ENCODE measurements at places on chromosomes 6 and 20.

GRCh38 chr6:110232450-110232849, 52.2 kb downstream of the CDC40 start:
- DNase-seq, result no peak

- DNase-seq, result no peak
These were observed 51.0 kb upstream of the SLC32A1 start for GRCh38 chr20:38673261-38673660.

GRCh38 chr6:92086750-92087149, 1332.6 kb downstream of the EPHA7 start:
- DNase-seq, result no peak

- no peak for DNase-seq
These were observed 24.5 kb downstream of the ILRUN start for GRCh38 chr6:34671801-34672656.

- no peak for DNase-seq
These were observed 46.9 kb upstream of the LOC128125822 start for GRCh38 chr6:63525186-63525878.

DNA sequence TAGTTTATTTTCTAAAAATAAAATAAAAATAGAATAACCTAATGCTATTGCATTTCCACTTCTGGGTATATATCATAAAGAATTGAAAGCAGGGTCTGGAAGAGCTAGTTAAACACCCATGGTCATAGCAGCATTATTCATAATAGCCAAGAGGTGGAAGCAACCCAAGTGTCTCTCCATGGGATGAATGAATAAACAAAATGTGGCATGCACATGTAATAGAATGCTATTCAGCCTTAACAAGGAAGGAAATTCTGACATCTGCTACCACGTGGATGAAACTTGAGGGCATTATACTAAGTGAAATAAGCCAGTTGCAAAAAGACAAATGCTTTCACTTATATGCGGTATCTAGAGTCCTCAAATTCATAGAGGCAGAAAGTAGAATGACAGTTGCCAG, 130.8 kb downstream of the TIAM2 start:
- DNase-seq, result no peak

DNA sequence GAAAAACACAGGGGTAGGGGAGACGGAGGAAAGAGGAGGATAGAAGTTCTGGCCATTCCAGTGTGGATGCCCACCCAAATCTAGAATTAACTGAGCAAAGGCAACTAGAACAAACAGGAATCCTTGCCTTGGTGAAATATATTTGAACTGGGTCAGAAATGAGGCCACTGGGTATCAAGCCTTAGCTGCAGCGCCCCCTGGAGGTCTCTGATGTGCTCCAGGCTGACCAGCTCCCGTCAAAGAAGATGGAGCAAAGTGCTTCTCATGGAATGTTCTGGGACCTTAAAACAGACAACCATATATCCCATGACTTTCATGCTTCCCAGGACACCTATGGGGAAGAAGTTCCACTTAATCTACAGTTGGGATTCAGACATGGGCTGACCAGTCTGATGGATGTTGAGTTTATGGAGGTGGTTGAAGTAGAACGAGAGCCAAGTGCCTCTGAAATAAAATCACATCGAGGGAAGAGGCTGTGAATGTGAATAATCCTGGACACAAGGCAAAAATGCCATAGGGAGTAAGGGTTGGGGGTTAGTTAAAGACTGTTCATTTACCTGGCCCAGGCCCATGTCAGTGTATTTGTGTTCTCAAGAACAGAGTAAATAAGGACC, 50.4 kb downstream of the HLA-DPB1 start:
- DNase-seq, result peak; percentile 41

DNA sequence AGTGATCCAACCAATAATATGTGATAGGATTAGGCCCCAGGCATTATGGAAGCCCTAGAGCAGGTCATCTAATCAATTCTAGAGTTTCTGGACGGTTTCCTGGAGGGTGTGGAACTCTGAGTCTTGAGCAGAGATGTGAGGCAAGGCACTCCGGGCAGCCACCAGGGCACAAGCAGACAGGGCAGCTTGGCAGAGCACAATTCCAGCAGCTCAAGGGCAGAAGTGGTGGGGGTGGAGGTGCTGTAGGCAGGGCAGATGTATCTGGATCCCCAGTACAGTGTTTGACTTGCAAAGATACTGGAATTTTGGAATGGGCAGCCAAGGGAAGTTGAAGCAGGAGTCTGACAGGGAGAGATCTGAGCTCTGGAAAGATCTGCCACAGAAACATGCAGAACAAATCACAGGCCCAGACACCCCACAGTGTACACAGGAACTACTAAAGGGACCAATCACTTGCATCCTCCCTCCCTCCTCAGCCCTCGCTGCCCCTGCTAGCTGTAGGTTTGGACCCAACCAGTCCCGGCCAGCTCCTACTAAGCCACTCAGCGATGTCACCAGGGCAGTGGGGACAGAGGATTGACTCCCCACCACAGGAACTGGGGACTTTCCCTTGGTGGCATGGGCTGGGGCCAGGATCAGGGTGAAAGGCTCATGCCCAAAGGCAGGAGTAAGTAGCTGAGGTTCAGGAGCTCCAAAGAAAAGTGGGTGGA, 47.0 kb downstream of the TFEB start:
- no peak for DNase-seq

- peak; percentile 28 for DNase-seq
These were observed 191.9 kb upstream of the SLC35B3 start for GRCh38 chr6:8627085-8627861.

- peak; percentile 33 for DNase-seq
These were observed 149.7 kb downstream of the KIF16B start for GRCh38 chr20:16423311-16424212.

GRCh38 chr6:123802697-123803503, 765 bp upstream of the NKAIN2 start:
- peak; percentile 78 for DNase-seq

DNA sequence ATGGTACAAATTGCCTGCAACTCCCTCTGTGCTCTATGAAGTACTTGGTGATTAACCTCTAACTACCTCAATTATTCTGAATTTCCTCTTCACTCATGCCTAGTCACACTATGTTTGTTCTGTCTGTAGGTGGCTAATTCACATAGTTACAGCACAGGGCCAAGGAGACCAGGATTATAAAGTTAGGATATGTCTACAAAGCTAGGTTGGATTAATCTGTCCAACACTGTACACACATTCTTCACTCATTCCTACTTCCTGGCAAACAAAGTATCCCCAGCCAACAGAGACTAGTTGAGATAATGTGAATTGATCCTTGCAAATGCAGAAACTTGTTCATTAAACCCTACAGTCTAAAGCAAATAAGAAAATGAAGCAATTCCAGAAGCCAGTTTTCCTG, 269.8 kb downstream of the HACE1 start:
- no peak for DNase-seq

DNA sequence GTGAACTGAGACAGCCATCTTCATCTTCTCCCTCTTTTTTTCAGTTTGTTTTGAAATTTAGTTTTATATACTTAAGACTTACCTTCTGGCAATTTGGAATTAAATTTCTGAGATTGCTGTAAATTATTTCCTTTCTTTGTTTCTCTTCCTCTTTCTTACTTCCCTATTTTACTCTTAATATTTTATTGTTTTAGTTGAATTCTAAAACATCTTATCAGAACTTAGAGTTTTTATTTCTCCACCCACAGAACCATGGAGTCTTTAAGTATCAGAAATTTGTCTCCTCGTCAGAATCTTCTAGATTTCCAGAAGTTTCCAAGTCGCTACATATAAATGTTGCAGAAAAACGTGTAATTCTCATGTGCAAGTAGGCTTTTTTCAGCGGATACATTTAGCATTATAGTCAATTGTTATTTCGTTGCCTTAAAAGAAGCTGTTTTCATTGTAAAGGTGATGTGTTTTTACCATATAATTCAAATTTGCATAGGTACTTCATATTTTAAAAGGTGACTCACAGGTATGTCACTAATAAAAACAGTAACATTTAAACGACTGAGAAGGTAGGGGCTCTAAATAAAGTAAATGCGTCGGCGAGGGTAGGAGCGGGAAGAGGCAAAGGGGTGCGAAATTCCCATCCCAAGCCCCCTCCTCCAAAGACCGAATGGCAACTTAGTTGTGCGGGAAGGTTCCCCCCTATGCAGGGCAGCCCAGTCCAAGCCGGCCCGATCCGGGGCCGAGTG, 866 bp upstream of the MYO6 start:
- no peak for DNase-seq

GRCh38 chr6:35048631-35049083, 92.5 kb downstream of the TCP11 start:
- no peak for DNase-seq

DNA sequence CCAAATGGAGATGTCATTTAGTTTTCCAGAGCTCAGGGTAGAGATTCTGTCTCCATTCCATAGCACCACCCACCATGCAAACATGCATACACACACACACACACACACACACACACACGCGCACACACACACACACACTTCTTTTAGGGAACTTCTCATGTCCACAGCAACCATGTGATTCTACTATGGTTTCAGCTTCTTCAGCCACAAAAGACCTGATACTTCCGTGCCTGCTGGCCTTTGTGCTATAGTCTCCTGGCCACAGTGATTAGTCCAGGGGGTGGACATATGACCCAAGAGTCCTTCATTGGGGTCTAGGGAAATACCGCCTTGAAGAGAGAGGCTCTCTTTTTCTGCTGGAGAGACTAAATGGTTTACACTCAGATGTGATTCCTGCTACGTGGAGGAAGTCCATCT, 53.5 kb downstream of the CARMIL1 start:
- no peak for DNase-seq

- DNase-seq, result peak; percentile 8
These were observed 69.4 kb upstream of the KCNG1 start for GRCh38 chr20:51092338-51092737.

- DNase-seq, result no peak
These were observed 60.6 kb downstream of the TXLNB start for GRCh38 chr6:139231206-139231605.

DNA sequence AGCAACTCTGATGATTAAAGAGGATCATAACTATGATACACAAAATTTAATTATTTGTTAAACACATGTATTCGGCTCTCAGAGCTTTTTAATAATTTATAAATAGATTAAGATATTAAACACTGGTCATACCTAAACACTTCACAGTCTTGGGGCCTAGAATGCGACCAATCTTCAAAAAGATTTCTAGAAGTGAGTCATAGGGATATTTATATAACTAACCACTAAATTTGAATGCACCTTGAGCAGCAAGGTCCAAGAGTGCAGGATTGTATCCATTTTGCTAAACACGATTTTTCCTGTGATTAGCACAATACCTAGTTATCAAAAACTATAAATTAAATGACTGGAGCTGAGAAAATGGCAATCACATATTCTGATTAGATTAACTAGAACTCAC, 709.3 kb downstream of the EPHA7 start:
- no peak for DNase-seq

- DNase-seq, result no peak
These were observed 267.7 kb downstream of the TAF4 start for GRCh38 chr20:61797971-61798411.

DNA sequence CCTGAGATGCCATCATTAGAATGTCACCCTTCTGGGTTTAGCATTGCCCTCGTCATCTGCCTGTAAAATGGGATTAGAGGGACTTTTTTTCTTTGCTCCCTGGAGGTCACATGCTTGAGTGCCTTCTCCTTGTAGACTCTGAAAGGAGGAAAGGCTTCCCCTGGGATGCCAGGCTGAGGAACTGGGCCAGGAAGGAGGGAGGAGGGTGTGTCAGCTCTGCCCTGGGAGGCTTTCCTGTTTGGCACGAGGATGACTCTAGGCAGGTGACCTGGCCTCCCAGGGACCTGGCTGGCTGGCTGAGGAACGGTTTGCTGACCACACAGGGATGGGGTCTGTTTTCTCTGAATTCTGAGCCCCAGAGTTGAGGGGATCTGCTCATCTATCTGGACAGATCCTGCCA, 137.9 kb upstream of the RNF24 start:
- no peak for DNase-seq

- no peak for DNase-seq
These were observed 279.8 kb downstream of the HTR1B start for GRCh38 chr6:77183447-77183846.

GRCh38 chr6:84524636-84525035, 239.8 kb downstream of the TBX18 start:
- DNase-seq, result no peak

GRCh38 chr6:150456902-150457643, 88.3 kb downstream of the IYD start:
- DNase-seq, result no peak

DNA sequence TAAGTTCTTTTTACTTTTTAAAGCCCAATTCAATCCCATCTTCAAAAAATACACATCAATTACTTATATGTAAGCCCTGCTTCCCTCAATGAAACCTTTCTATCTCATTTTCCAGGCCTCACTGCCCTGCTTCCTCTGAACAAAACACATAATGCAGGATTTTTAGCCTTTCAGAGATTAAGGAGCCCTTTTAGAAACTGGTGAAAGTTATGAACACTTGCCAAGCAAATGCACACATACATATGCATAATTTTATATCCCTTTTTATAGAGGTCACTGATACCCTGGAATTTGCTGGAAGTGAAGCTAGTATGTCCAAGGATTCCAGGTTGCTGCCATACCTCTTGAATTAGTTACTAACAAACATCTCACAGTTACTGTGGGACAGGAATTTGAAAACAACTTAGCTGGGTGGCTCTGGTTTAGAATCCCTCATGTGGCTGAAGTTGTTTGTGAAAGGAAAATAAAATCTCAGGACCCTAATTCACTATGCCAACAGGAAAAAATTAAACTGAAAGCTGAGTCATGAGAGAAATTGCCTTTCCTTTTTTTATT, 75.8 kb downstream of the UBE3D start:
- no peak for DNase-seq

DNA sequence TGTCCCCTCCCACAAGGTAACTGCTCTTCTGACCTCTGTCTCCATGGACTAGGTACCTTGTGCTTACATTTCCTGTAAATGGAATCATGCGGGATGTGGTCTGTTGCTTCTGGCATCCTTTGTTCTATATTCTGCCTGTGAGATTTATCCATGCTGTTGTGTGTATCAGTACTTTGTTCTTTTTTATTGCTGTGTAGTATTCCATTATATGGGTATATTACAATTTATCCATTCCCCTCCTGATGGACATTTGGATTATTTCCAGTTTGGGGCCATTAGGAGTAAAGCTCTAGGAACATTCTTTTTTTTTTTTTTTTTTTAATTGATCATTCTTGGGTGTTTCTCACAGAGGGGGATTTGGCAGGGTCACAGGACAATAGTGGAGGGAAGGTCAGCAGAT, 3.4 kb downstream of the C2 start:
- DNase-seq, result no peak

- DNase-seq, result peak; percentile 31
These were observed 290.2 kb downstream of the BTBD3 start for GRCh38 chr20:12207875-12208274.

- no peak for DNase-seq
These were observed 112.3 kb upstream of the RPS6KA2 start for GRCh38 chr6:166739117-166739975.

DNA sequence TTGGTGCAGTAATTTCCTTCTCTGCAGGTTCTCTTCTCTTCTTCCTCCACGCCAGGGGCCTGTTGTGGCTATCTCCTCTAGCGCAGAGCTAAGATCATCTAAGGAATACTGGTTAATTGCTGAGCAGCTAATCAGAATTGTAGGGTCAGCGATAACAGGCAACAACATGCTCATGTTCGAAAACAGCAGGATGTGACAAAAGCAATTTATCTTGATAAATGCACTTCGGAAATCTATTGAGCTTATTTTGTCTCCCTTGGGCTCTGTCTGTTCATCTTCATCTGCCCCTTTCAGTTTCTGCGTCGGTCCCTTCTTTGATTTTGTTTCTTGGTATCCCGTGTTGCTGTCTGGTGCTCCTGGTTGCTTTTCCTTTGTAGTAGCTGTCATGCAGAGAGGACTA, 67.3 kb upstream of the MAP3K7 start:
- DNase-seq, result no peak

GRCh38 chr20:47330933-47331708, 25.4 kb downstream of the ZMYND8 start:
- peak; percentile 78 for DNase-seq

Data from brain microvascular endothelial cell (primary cell).